ENCODE measurements at places on chromosomes 4 and X.

GRCh38 chr4:123191728-123192127, 204.9 kb upstream of the SPRY1 start:
- no peak for DNase-seq

- no peak for DNase-seq
Measured at GRCh38 chrX:84340968-84341367, 153.0 kb upstream of the RPS6KA6 start.

GRCh38 chrX:154890990-154891639, 5.0 kb downstream of the F8A1 start:
- no peak for DNase-seq

- DNase-seq = no peak
Measured at GRCh38 chr4:84497504-84498202, 1.4 kb downstream of the NKX6-1 start.

DNA sequence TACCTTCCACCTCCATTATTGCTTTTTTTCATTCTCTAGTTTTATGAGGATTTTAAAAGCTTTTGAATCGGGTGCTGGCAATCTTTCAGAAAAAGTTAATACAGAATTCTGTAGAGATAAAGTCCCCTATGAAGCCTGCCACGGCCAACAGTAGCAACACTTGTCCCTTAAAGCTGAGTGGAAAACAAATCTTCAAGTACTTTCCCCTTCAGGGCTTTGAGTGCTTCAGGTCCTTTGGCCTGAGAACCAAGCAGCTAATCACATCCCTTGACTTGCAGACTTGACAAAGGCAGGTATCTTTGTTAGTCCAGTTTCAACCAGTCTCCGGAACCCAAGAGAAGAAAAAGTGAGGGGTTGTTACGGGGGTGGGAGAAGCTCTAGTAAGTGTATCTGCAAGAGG, 144.4 kb downstream of the ATG4A start:
- DNase-seq = no peak

GRCh38 chr4:152028131-152028530, 267.3 kb upstream of the GATB start:
- DNase-seq = no peak

- DNase-seq = no peak
Measured at GRCh38 chr4:111562826-111563225, 582.4 kb upstream of the FAM241A start.

DNA sequence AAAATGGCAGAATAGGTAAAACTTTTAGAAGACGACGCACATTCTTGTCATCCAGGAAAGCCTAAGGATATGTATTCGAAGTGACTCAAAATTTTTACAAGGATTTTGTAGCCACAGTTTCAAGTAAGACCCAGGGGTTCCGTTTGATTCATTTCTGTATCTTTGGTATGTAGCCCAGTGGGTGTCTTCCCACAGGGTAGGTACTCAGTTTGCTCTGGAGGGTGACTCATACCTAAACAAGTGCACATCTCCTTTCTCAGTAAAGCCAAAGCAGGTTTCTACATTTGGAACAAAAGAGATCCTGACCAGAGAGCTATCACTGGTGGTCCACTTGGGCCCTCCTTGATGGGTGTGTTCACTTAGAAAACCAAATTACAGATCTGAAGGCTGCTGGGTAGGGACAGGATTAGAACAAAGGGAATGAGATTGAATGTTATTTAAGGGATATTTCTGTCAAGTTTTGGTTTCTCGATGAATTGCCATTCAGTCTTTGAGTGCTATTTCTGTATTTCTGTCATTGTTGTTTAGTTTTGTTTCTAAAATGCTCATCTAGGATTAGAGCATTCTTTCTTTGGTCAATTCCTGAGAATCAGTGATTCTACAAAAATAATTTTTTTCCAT, 56.1 kb downstream of the PLS3 start:
- DNase-seq = no peak

DNA sequence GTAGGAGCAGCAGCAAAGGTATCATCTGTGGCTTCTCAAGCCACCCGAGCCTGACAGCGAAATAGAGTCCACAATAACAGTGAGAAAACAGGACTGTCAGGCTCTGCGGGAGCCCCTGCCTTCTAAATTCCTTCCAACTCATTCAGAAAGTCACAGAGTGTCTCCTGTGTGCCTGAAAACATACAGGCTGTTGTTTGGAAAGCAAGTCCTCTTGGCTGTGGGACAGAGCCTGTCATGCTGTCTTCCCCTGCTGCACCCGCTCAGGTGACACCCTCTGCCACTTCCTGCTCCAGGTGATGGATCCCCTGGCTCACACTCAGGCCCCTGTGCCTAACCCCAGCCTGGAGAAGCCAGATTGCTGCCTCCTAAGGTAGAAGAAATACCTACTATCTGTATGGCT, 152.3 kb downstream of the RAB28 start:
- DNase-seq = no peak

GRCh38 chrX:26511589-26512363, 295.8 kb downstream of the MAGEB5 start:
- no peak for DNase-seq

DNA sequence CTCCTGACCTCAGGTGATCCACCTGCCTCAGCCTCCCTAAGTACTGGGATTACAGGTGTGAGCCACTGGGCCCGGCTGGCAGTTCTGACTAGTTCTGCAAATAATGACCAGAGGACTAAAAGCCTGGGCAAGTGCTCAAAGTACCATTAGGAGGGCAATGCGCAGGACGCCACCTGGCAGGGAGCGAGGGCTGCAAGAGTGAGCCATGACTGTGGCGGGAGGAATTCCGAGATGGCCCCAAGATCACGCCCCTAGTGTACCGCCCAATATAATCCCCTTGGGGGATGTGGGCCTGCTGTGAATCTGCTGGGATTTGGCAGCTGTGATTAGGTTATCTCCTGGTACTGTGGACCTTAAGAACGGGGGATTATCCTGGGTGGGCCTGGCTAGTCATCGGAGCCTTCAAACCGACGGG, 26.2 kb upstream of the GPR78 start:
- no peak for DNase-seq

DNA sequence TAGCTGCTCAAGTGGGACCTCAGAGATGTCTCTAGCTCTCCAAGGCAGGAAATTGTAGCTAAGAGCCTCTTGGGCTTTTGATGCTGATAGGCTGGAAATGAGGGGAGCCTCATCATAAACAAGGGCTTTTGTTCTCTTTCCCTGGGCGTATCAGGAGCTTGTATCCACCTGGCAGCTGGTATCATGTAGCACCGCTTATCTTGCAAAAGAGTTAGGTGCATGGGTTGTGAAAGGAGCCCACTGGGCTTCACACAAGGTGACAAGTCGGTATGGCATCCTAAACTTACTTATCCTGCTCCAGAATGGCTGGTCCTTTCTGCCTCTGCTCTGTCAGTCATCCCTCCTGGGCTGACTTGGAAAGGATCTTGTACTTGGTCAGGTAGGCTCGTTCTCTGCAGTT, 565.8 kb downstream of the GRXCR1 start:
- DNase-seq = no peak

GRCh38 chrX:15206306-15206705, 63.6 kb downstream of the ASB9 start:
- no peak for DNase-seq

- no peak for DNase-seq
Measured at GRCh38 chr4:4919927-4920326, 60.5 kb downstream of the MSX1 start.

DNA sequence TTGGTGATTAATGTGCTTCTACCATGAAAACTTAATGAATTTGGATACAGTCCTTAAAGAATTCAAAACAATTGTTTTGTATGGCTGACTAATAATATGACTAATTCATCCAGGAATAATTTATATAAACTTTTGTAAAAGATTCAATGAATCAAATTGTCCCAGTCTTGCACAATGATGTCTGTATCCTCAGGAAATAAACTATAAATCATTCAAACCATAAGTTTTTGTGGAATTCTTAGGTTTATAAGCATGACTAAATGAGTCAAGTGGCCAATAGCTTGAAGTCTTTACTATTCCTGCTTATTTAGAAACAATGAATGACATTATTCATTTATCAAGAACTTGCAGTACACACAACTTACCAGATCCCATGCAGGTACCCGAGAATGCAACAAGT, 935.0 kb upstream of the INTU start:
- no peak for DNase-seq

- no peak for DNase-seq
Measured at GRCh38 chr4:4763822-4764557, 95.5 kb upstream of the MSX1 start.

GRCh38 chr4:83361416-83362103, 26.9 kb upstream of the HPSE start:
- DNase-seq = no peak

GRCh38 chrX:134074151-134074550, 88.8 kb upstream of the GPC3 start:
- no peak for DNase-seq

DNA sequence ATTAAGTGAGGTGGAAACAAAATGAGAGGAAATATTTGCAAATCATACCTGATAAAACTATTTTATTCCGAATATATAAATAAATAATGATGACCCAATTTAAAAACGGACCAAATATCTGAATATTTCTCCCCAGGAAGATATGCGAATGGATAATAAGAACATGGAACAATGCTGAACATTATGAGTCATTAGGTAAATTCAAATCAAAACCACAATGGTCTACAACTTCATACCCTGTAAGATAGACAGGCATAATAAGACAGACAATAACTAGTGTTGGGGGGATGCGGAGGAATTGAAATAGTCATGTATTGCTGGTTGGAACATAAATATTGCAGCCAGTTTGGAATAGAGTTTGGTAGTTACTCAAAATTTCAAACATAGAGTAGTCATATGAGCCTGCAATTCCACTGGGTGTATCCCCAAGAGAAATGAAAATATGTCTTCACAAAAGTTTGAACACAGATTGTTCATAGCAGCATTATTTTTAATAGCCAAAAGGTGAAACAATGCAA, 47.6 kb upstream of the DRP2 start:
- DNase-seq = no peak

DNA sequence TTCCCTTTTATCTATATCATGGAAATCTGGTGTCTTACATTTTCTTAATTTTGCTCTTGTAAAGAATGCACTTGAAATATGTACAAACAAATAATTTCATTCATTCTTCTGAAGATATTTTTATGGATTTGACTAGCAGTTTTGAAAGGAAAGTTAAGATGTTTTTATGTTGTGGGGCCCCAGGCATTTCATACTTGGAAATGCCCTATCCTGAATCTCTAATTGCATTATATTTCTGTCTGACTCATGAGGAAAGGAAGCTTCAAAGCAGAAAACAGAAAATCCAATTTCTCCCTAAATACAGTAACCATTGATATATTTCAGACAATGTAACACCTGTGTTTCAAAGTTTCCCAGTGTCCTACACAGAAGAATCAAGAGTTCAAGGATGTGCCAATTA, 73.2 kb upstream of the NPNT start:
- DNase-seq = no peak

DNA sequence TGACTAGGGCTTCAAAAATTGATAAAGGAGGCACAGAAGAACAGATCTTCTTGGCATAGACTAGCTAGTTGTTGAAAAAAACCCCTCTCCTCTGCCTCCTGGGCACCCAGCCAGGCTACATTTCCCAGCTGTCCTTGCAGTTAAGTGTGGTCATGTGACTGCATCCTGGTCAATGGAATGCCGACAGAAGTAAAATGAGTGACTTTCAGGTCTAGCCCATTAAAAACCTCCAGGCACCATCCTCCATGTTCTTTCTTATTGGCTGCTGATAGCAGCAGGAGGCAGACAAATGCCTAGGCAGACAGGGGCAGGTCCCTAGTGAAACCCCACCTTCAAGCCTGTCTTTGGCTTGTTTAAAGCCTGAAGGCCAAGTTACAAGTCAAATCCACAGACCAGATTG, 35.3 kb downstream of the ATXN3L start:
- DNase-seq = no peak

DNA sequence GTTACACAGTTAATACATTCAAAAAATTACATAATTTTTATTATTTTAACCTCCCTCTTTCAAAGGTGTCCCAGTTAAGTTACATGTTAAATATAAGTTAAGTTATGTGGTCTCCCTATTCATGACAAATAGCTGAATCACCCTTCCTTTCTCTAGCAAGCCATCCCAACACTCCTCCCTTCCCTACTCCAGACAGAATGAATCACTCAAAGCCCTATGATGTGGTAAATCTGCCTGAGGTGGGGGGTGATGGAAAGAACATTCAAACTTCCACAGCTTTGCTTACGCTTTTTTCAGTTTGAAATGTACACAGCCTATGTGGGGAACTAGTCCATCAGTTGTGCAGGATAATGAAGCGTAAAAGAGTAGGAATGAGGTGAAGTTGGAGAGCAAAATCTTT, 90.2 kb downstream of the CXCL13 start:
- DNase-seq = no peak

- DNase-seq = no peak
Measured at GRCh38 chr4:93760284-93760683, 68.3 kb upstream of the ATOH1 start.

DNA sequence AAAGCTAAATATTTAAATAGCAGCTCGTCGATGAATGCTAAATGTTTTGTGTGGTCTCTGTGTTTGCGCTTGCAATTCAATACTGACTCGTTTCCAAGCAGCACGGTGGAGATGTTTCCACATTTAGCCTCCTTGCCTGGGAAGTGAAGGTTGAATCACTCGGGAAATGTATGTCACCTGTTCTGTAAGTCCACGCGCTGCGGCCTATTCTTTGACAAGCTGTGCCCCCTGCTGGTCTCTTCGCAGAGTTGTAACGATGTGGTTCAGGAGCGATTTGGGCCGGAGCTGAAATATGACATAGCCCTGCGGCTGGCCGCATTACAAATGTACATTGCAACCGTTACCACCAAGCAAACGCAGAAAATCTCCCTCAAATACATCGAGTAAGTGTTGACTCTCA, 89.6 kb upstream of the PRPS2 start:
- no peak for DNase-seq

DNA sequence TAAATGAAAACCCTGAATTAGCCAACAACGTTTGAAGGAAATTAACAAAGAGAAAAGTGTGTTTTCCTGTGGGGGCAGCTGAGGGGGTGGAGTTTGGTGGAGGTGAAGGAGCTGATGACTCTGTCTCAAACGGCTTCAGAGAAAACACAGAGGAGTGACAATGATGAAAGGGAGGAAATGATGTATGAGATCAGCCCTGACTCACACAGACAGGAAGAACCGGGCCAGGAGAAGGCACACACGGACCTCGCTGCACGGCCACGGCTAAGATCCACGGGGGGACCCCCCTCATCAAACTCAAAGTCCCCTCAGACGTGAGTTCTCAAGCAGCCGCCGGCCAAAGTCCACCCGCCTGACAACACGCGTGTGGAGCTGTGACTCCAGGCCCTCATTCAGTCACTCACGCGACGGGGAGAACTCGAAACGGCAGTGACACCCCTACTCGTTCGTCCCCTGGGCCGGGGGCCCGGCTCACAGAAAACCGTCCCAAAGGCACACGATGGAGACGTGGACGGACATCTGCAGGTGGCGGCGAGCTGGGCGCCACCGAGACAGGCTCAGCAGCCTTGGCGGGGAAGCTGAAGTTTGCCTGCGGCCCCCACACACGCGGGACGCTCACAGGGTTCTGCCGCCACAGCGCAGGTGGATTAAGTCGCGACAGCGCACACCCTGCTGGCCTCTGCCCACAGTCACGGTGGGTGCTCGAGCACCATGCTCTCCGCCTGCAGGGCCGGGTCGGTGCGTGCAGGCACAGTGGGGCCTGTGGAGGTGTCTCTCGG, 28.8 kb downstream of the PPP2R3B start:
- no peak for DNase-seq

All from hematopoietic multipotent progenitor cell treated with erythropoietin and hydrocortisone succinate and interleukin-3 and kit ligand, for 17 days (in vitro differentiated cells).